ENCODE measurements at places on chromosomes 13 and 19.
A peak's percentile ranks its signal among the peaks of the same experiment; 100 is the strongest.

GRCh38 chr13:49220036-49220855, at the start of gene MLNR:
Gene MLNR (plus strand): TSS chr13:49220338. CDS start chr13:49220338, 0 bp downstream.
- ATAC-seq = peak; percentile 68

DNA sequence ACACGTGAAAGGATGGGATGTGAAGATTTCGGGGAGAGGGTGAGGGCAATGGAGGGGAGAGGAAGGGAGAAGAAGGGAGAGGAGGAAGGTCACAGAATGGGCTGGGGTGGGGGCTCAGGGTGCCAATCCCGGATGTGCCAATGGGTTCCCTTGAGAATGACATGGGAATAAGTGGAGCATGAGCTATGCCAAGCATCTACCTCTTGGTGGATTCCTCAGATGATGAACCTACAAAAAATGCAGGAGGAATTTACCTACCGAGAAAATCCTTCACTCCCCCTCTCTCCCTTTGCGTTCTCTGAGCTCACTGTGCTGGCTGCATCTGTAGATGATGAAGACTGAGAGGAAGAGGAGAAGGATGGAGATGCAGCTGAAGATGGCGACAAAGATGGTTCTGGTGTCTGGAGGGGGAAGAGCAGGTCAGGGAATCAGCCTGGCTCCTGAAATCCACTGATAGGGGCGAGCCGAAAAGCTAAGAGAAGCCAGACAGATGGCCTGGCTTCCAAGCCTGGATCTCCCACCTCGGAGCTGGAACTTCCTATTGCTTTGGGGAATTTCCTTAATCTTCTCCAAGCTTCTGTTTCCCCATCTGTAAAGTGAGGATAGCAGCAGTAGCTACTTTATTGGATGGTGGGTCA, 21.6 kb downstream of the VSTM1 start:
- no peak for ATAC-seq

DNA sequence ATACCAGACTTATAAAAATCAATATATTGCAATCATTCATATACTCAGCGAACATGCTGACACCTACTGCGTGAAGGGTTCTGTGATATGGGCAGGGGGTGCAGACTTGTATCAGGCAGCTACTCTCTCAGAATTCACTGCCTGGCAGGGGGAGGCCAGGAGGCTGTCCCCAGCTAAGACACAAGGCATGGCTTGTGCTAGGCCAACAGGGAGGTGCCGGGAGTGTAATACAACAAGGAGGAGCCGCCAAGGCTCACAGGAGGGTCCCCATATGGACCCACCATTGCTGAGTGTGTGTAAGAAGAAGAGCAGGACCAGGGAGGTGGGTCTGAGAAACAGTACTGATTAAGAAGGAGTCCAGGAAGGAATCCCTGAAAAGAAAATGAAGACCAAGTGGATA, 97.2 kb downstream of the COL4A2 start:
- ATAC-seq = no peak

DNA sequence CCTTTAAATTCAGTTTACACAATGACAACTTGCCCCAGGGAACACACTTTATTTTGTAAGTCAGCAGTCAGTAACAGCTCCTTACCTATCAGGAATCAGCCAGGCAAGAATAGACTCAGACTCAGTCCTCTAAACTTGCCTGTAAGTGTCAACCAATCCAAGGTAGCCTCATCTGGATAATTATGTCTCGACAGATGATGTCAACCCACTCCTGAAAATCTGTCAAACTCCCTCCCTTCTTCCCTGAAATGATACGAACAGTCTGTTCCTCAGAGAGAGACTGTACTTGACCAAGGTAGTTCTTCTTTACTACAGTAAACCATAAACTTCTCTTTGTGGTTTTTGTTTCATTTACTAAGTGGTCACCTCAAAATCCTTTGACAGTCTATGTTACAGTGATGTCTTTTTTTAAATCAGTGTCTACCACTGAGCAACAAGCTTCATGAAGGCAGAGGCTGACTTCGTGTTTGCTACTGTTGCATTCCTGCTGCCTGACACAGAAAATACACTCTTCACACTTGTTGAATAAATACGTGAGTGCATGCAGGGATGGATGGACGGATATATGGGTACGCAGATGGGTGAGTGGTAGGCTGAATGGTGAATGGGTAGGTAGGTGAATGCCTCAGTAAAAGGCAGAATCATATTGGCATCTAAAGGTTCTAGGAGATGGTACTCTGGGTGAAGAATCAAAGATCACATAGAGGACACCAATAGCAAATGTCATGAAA, 17.5 kb upstream of the FREM2 start:
- ATAC-seq = no peak

DNA sequence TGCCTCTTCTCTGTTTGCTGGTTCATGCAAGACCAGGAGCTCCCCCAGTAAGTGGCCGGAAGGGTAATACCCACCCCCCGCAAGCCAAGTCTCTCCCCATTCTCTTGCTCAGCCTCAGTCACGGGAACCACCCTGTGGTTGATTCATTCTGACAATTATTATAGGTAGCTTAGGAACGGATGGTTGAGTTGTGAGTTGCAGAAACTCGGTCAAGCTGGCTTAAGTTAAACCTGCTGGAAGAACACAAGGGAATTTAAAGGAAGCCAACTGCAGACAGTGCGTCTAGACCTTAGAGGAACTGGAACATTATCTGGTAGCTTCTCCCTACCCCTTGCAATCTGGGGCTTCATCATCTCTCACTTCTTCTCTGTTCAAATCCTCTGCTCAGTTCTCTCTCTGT, 8.9 kb downstream of the FPR1 start:
- no peak for ATAC-seq

DNA sequence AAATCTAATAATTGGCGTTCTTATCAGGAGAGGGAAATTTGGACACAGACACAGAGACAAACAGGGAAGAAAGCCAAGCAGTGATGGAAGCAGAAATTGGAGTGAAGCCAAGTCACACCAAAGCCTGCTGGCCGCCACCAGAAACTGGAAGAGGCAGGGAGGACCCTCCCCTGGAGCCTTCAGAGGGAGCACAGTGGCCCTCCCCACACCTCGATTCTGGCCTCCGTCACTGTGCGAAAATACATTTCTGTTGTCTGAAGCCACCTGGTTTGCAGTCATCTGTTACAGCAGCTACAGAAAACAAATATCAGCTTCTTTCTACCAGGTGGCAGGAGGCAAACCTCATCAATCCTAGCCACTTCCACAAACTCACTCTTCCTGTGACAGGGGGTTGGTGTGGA, 8.3 kb upstream of the TLE6 start:
- ATAC-seq = peak; percentile 35

DNA sequence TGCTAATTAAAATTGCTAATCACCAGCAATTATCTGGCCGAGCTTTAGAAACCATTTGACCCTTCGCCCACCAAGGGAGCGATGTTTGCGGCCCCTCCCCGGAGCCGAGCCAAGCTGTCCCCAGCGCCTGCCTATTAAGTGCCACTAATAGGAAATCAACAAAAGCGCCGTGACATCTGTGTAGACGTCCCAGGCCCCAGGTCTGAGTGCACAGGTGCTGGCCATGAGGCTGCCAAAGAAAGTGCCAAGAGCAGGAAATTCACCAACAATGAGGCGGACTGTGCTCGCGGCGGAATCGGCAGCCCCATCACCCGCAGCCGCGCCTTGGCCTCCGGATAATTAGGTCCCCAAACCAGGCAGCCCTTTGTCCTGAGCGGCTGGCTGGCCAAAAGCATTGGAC, 44.5 kb upstream of the SPACA7 start:
- ATAC-seq = no peak

GRCh38 chr19:31066385-31066784, 282.9 kb downstream of the TSHZ3 start:
- ATAC-seq = no peak

- no peak for ATAC-seq
Measured at GRCh38 chr13:64234255-64234654, 2818.6 kb upstream of the PCDH20 start.

GRCh38 chr19:35142606-35143230, 337 bp upstream of the FXYD7 start:
- ATAC-seq = peak; percentile 57

All from SK-N-SH treated with all-trans-retinoic acid at 6 μM for 48 hours (cell line).